H1 (cell line): ENCODE measurements at places on chromosomes 13 and 19. TPM values are rescaled to one million over a fixed set of nuclear protein-coding genes. Genes with fewer than 3 reads are reported as not detected.

ZNF433 gene
- 0.68 and 0.71 TPM in 2 replicates for polyA plus RNA-seq

VN1R2 gene
- polyA plus RNA-seq = 0.06 TPM in 1 of 2 replicates, not detected in the other

ZNF546 gene
- 0.05 and 0.21 TPM in 2 replicates for polyA plus RNA-seq

PSG4 gene
- polyA plus RNA-seq = not detected in 2 replicates

SIGLEC8 gene
- not detected in 2 replicates for polyA plus RNA-seq

DACH1 gene
- 0.12 and 0.27 TPM in 2 replicates for polyA plus RNA-seq

LGALS7 gene
- polyA plus RNA-seq = 0.32 and 1.2 TPM in 2 replicates

GRIN2D gene
- polyA plus RNA-seq = 2.2 and 4.9 TPM in 2 replicates

FBN3 gene
- polyA plus RNA-seq = 37.1 and 64.1 TPM in 2 replicates

LILRB4 gene
- not detected in 2 replicates for polyA plus RNA-seq

ZNF136 gene
- polyA plus RNA-seq = 0.85 and 1.6 TPM in 2 replicates

MBD3L5 gene
- polyA plus RNA-seq = not detected in 2 replicates

DZIP1 gene
- polyA plus RNA-seq = 7.6 and 11.7 TPM in 2 replicates

MIA gene
- not detected in 2 replicates for polyA plus RNA-seq

SIGLEC12 gene
- not detected in 2 replicates for polyA plus RNA-seq

ZNF536 gene
- polyA plus RNA-seq = 0.06 and 0.11 TPM in 2 replicates

CCDC122 gene
- polyA plus RNA-seq = 2.9 and 7.7 TPM in 2 replicates

TUBA3C gene
- not detected in 2 replicates for polyA plus RNA-seq

FAM83E gene
- polyA plus RNA-seq = 1.8 and 2.5 TPM in 2 replicates

STX10 gene
- 80.1 and 86.8 TPM in 2 replicates for polyA plus RNA-seq

CD22 gene
- 0.06 and 0.42 TPM in 2 replicates for polyA plus RNA-seq

FAM124A gene
- 40.7 and 47.1 TPM in 2 replicates for polyA plus RNA-seq

NXNL1 gene
- not detected in 2 replicates for polyA plus RNA-seq

FCER2 gene
- polyA plus RNA-seq = 0.67 TPM in 2 replicates

PRRG2 gene
- 5.6 and 6.3 TPM in 2 replicates for polyA plus RNA-seq

MAST1 gene
- 15.6 and 27.5 TPM in 2 replicates for polyA plus RNA-seq

UHRF1 gene
- polyA plus RNA-seq = 14.7 and 24.8 TPM in 2 replicates

PDX1 gene
- not detected in 2 replicates for polyA plus RNA-seq

SLC8A2 gene
- 12.4 and 15.7 TPM in 2 replicates for polyA plus RNA-seq

CIRBP gene
- 199 and 331 TPM in 2 replicates for polyA plus RNA-seq

IL4I1 gene
- 0.30 and 0.41 TPM in 2 replicates for polyA plus RNA-seq

MISP gene
- 0.45 and 0.52 TPM in 2 replicates for polyA plus RNA-seq

IGLON5 gene
- 34.6 and 51.4 TPM in 2 replicates for polyA plus RNA-seq

IGFL2 gene
- polyA plus RNA-seq = not detected in 2 replicates

CCL25 gene
- polyA plus RNA-seq = 0.46 and 0.59 TPM in 2 replicates

PBX4 gene
- 3.8 and 8.3 TPM in 2 replicates for polyA plus RNA-seq
